SK-MEL-5 (cell line): ENCODE measurements at places on chromosomes 3 and 15.
A peak's percentile ranks its signal among the peaks of the same experiment; 100 is the strongest.

- no peak for DNase-seq
Measured at GRCh38 chr15:29616512-29616911, 205.8 kb downstream of the TJP1 start.

DNA sequence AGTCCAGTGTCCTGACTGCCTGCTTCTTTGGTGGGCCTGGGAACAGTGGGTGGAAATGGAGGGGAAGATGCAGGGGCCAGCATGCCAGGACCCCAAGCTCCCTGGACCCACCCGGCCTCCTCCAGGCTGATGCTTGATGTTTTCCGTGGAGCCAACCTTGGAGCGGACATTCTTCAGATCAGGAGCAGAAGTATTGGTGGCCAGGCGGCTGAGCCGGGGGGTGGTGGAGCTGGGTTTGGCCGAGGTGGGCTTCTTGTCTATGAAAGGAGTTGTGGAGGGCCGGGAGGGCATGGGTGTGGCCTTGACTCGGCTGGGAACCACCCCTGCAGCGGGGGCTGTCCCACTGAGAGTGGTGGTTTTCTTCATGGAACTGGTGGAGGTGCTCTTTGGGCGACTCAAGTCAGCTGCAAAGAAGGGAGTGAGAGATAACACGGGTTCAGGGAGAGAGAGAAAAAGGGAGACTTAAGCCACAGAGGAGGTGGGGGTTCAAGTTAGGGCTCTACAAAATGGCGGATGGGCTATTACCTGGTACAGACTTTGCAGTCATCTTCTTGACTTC lies 67.8 kb downstream of the DHX30 start:
- no peak for DNase-seq

DNA sequence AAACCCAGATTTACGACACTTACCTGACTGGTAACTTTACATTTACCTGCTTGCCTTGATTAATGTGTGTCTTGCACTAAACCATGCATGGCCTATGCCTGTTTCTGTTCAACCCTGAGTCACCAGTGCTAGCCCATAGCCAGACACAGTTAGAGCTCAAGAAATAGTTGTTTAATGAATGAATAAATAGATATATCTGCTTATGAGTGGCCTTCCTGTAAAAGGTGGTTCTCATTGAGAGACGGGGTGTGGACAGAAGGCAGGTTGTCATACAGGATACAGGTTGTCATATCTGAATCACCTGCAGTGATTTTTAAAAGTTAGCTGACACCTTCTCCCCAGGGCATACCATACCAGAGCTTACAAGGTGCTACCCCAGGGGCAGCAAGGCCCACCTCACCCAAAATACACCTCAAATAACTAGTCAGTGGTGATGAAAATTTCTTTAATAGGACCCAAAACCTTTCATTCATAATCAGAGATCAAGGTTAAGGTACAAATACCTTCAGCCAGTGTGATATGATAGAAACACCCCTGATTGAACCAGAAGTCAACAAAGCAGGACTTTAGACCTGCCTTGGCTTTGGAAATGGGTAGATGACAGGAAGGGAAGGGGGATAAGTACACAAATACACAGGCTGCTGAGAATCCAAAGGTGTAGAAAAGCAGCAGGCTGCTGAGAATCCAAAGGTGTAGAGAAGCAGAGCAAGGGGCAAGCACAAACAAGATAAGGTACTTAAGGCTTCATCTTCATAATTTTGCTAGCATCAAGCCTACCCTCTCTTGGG lies 45.4 kb upstream of the TSC22D2 start:
- no peak for DNase-seq

GRCh38 chr15:31241888-31242522 lies 84.6 kb upstream of the KLF13 start:
- no peak for DNase-seq

- DNase-seq: peak; percentile 15
Measured at GRCh38 chr3:11641683-11642430, 1.9 kb downstream of the VGLL4 start.

DNA sequence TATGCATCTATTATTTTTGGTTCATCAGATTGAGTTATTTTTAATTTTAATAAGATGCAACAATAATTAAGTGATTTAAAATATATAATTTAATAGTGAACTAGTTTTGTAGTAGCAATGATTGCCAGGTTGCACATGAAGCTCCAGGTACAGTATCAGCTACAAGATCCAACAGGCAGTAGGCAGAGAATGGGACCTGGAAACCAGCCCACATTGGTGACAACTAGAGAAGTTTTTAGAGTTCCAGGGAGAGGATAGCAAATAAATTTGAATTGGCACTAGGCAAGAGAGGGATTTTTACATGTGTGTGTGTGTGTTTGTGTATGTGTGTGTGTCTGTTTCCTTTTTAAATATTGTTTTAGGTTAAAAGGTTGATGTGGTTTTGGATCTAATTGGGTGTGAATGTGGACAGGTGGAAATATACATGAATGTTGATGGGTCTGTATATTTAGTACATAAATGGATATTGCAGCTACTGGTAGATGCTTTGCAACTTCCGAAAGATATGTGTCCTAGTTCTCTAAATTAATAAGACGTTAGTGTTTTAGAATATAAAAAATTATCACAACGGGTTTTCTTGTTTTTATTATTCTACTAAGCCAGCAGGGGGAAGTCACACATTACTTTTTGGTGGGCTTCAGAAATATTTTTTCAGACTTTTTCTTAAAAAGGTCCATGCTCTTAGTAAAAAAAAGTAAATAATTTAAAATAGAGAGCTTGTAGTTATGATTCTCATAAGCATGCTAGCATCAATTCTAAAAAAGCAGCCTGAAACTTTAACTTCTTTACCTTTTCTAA lies 110.1 kb upstream of the GBE1 start:
- peak; percentile 19 for DNase-seq
